SJSA1 (cell line): ENCODE measurements at places on chromosomes 2 and 18. TPM values are rescaled to one million over a fixed set of nuclear protein-coding genes. Genes with fewer than 3 reads are reported as not detected.

SPEG gene
- 0.44 and 4.2 TPM in 2 replicates for total RNA-seq

SERPINB4 gene
- 0.26 TPM in 1 of 2 replicates, not detected in the other for total RNA-seq

CROCC2 gene
- total RNA-seq: not detected in 2 replicates

BBS5 gene
- total RNA-seq: 3.4 and 4.3 TPM in 2 replicates

HOXD8 gene
- 13.0 and 16.8 TPM in 2 replicates for total RNA-seq

ORMDL1 gene
- total RNA-seq: 94.5 and 109 TPM in 2 replicates

ASTL gene
- not detected in 2 replicates for total RNA-seq

FAM228B gene
- total RNA-seq: 4.4 and 5.1 TPM in 2 replicates

DOK6 gene
- not detected in 2 replicates for total RNA-seq

BCL11A gene
- 0.03 and 0.13 TPM in 2 replicates for total RNA-seq

MOGAT1 gene
- not detected in 2 replicates for total RNA-seq

OTOS gene
- not detected in 2 replicates for total RNA-seq

HOXD9 gene
- 1.8 TPM in 2 replicates for total RNA-seq

TTL gene
- 33.7 and 47.7 TPM in 2 replicates for total RNA-seq

NT5DC4 gene
- not detected in 2 replicates for total RNA-seq

SERPINB13 gene
- total RNA-seq: not detected in 2 replicates

PASK gene
- 14.1 and 14.6 TPM in 2 replicates for total RNA-seq

TAF4B gene
- 1.3 and 2.7 TPM in 2 replicates for total RNA-seq

CFAP65 gene
- not detected in 2 replicates for total RNA-seq

EVX2 gene
- not detected in 2 replicates for total RNA-seq

IL37 gene
- total RNA-seq: not detected in 2 replicates

INPP5D gene
- 2.6 and 13.3 TPM in 2 replicates for total RNA-seq

RGPD4 gene
- total RNA-seq: not detected in 2 replicates

DPP4 gene
- not detected in 2 replicates for total RNA-seq
